ENCODE measurements at places on chromosomes 1 and 21.

- no peak for DNase-seq
Observed at GRCh38 chr21:44337941-44338895, 972 bp downstream of the CFAP410 start.

DNA sequence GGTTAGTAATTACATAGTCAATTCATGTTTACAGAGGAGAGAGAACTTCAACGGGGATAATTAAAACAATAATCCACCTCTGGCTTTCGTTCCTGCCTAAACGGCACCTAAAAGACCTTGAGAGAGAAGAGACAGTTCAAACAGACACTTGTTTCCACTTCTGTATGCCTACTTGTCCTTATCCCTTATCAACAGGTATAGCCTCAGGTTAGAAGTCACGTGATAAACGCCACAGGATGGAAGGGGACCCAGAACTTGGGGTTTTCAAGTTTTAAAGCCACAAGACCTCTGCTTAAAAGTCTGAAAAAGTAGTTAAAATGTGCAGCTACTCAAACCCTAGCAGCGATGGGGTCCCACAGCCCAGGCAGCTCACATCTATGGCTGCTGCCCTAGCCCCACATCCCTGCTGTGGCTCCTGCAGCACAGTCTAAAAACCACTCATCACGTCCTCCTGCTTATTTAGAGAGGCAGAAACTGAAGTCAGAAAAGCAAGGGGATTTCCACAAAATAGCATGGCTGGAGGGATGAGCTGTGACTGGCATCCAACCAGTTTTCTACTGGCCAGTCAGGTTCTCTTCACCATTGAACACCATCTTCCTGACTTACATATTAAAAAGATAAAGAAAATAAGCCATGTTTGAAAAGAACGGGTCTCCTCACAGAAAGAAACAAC is 51.2 kb upstream of the SEC16B start:
- no peak for DNase-seq

DNA sequence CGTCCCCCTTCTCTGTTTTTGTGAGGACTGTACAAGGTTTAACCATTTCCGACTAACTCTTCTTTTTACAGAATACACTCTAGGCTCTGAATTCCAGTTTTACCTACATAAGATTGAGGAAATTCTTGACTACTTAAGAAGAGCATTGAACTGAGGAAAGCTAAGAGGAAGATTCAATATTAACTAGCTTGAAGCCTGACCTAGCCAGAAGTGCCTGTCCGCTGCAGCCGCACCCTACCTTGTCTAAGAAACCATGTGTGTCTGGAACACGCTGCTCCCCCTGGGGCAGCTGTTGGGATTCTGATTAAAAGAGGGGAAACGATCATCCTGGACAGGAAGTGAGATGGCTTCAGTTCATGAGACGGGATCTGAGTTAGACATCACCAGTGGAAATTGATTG is 28.9 kb downstream of the CA6 start:
- no peak for DNase-seq

- no peak for DNase-seq
Observed at GRCh38 chr1:10635085-10635896, 160.5 kb downstream of the PEX14 start.

GRCh38 chr1:95088303-95088702 is 15.6 kb upstream of the ALG14 start:
- no peak for DNase-seq

- no peak for DNase-seq
Observed at GRCh38 chr1:14780271-14780670, 181.8 kb downstream of the KAZN start.

- no peak for DNase-seq
Observed at GRCh38 chr1:190176776-190177175, 300.9 kb downstream of the BRINP3 start.

DNA sequence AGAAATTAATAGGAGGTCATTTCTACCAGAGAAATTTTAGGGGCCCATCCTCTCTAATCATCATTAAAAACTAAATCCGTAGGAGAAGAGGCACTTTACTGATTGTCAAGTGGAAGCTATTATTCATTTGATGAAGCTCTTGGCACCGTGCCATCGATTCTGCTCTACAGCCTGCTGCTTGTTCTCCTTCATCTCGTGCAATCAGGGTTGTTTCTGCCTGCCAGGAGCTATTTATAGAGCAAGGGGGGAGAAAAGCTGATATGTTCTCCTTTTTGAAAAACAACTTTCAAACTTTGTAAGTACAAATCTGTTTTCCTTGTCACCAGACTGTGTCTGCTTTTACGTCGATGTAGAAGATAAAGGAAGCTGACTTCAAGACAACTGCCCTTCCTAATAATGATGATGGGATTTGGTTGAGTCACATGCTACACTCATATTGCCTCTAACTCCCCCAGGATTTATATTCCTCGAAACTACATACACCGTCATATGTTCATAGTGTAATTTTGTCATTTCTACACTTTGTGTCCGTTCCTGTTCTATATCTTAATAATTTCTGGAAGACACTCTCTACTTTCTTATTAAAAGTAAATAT is 169.6 kb upstream of the LHX8 start:
- no peak for DNase-seq

- DNase-seq, result no peak
Observed at GRCh38 chr1:200894712-200895442, at the start of gene INAVA. Gene INAVA (plus strand): TSS chr1:200894900. CDS start chr1:200898401, 3,501 bp downstream.

- DNase-seq, result no peak
Observed at GRCh38 chr1:241391926-241392710, 35.1 kb upstream of the RGS7 start.

GRCh38 chr1:236699366-236699765 is 13.1 kb downstream of the ACTN2 start:
- no peak for DNase-seq

DNA sequence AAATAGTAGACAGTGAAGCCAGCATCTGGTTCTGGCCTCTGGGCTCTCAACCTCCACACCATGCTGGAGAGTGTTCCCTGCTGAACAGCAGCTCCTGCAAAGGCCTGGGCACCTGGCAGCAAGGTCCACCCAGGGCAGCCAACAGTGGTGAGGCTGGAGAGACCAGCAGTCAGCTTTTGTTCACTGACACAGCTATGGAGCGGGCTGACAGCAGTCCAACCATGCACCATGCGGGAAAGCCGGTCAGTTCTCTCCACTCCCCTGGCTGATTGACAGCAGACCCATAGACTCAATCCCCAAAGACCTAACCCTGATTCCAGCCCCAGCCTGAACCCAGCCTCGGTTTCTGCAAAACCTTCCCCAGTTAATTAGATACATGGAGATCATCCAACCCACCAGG is 49.0 kb downstream of the KLHDC7A start:
- no peak for DNase-seq

DNA sequence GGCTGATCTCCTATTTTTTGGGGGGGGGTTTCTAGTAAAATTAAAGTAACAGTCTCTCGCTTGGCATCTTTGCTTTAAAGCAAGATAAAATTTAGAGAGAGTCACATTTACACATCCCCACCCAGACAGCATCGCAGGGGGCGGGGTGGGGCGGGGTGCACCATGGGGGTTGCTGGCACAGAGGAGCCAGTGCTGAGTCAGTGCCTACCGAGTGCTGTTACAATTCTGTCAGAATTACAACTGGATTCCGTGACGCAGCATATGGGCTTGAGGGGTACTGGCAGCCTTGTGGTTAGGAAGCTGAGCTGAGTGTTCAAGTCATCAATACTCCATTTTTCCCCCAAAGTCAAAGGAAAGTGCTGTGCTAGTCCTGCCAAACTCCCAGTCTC is 175.9 kb downstream of the PRDM16 start:
- DNase-seq, result no peak

- DNase-seq, result no peak
Observed at GRCh38 chr1:36924282-36924811, 110.0 kb downstream of the GRIK3 start.

GRCh38 chr1:192702212-192702902 is 66.4 kb downstream of the RGS13 start:
- no peak for DNase-seq

DNA sequence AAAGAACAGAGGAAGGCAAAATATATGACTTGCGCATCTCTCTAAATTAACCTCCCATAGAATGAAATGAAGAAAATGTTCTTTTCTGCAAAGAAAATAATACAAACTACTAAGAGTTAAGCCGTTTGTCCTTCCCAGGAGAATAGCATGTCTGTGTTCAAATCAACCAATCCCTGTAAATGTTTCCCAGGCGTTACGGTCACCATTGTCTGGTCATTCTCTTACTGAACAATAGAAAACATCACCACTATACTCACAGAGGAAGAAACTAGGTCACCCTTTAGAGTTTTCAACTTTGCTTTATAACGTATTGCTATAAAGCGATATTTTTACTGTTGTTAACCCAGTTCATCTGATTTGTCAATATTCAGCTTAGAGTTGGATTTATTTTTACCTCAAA is 34.1 kb downstream of the COL11A1 start:
- DNase-seq, result no peak

DNA sequence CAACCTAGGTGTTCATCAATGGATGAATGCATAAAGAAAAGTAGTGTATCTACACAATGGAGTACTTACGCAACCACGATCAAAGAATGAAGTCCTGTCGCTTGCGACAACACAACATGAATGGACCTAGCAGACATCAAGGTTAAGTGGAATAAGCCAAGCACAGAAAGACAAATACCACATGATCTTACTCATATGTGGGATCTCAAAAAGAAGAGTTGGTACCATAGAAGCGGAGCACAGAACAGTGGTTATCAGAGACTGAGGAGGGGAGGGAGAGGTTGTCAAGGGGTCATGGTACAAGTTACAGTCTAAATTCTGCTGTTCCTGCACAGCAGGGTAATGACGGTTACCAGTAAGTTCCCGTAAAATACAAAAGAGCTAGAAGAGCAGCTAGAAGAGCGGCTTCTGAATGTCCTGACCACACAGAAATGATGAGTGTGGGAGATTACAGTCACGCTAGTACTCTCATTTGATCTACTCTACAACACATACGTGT is 36.7 kb downstream of the NPHP4 start:
- DNase-seq, result no peak

DNA sequence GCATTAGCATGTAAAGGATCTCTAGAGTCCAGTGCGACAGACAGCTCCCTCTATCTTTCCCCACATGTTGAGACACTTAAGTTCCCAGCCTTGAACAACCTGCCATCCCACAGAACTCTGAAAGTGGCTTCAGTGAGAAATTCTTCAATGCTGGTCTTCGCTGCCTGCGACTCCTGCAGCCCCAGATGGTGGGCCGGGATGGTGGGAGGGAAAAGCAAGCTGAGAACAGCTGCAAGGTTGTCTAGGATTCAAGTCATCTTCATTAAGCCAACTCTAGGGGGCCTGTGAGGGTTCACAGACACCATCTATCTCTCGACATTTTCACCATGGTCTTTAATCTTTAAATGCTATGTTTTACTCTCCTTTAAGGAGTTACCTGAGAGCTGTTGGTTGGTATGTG is 185.5 kb upstream of the C1orf174 start:
- no peak for DNase-seq

DNA sequence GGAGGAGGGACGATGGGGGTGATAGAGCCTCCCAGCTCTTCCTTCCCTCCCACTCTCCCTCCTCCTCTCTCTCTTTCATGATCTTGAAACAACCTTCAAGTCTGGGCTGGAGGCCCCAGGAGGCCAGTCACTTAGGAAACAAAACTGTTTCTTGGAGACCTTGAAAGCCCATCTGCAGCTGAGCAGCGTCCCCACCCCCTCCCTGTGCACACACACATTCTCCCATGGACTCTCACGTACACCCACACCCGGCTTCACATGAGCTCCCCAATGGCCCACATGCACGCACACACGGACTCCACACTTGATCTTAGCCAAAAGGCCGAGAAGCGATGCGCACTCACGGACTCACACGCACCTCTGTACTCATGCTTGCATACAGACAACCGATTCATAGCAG is 3.2 kb upstream of the ATP1A2 start:
- DNase-seq, result no peak

- no peak for DNase-seq
Observed at GRCh38 chr1:62612770-62613169, 15.4 kb downstream of the ANGPTL3 start.

DNA sequence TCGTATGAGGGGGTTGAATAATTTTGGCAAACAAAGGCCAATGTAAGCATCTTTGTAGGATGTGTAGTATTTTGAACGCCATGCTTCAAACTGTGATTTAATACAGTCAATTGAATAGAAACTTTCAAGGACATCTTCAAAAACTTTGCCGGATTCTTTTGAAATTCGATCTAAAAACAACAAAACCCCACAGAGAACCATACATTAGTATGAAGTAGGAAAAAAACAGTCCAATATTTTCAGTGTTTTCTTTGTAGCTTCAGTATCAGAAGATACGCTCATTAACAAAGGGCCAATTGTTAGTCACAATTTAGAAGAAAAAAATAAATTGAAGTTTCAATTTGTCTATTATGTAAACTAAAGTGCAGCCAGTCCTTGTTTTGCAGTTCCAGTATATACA is 20.7 kb upstream of the SYNJ1 start:
- no peak for DNase-seq

DNA sequence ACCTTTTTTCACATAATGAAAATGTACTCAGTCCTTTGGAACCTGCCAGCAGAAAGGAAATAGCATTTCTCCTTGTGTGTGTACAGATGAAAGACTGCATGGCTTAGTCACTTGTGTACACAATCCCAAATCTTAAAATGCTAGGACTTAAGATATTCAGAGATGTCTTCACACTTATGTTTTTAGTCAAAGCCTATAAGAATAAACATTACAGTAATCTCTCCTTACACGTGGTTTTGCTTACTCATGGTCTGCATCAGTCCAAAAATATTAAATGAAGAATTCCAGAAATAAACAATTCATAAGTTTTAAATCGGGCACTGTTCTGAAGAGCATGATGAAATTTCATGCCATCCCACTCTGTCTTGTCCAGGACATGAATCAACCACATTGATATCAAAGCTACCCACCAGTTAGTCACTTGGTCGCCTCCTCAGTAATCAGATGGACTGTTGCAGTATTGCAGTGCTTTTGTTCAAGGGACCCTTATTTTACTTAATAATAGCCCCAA is 75.7 kb upstream of the RRP15 start:
- no peak for DNase-seq

DNA sequence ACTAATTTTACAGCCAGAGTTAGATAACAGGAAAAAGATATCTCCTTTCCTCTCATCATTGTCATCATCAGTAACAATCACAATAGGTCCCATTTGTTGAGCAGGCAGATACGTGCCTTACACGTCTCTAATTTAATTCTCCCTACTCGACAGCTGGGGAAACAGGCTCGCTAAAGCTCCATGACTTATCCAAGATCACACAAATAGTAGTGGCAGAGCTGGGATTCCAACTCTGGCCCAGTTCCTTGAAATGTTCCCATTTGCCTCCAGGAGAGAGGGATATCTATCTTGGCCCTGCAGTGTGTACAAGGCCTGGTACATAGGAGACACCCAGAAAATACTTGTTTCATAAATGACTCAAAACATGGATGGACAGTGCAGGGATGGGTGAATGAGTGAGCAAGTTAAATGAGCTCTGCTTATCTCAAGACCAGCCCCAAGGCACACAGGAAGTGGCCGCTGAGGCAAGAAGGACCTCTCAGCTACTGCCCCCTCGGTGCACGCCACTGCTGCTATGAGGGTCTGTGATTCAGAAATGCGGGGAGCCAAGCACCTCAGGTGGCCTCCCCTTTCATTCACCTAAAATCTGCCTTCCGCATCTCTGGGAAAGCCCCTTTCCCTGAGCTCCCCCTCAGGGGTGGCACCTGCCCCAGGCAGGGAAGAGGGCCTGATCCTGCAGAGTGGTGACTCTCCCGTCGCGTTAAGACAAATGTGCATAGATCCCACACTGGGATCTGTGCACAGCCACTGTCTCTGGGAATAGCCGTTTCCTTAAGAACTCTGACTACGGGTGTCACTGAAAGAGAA is 3.6 kb downstream of the KCNN3 start:
- DNase-seq, result no peak
